Posterior cingulate gyrus (tissue), 11 donors: ENCODE measurements at places on chromosomes 6 and 20.

- DNase-seq = no peak
Measured at GRCh38 chr6:126376682-126377081, 36.8 kb downstream of the CENPW start.

- no peak for DNase-seq
Measured at GRCh38 chr6:100269189-100269588, 195.5 kb downstream of the SIM1 start.

GRCh38 chr6:95819939-95820338 is 195.8 kb upstream of the FUT9 start:
- no peak for DNase-seq

- no peak for DNase-seq
Measured at GRCh38 chr6:88992741-88993552, 29.5 kb upstream of the RNGTT start.

- DNase-seq = no peak
Measured at GRCh38 chr20:36113566-36114250, 40.8 kb upstream of the EPB41L1 start.

- DNase-seq = no peak
Measured at GRCh38 chr6:169254456-169255316, 1.0 kb upstream of the THBS2 start.

GRCh38 chr6:150352321-150353296 is 16.2 kb upstream of the IYD start:
- no peak for DNase-seq

DNA sequence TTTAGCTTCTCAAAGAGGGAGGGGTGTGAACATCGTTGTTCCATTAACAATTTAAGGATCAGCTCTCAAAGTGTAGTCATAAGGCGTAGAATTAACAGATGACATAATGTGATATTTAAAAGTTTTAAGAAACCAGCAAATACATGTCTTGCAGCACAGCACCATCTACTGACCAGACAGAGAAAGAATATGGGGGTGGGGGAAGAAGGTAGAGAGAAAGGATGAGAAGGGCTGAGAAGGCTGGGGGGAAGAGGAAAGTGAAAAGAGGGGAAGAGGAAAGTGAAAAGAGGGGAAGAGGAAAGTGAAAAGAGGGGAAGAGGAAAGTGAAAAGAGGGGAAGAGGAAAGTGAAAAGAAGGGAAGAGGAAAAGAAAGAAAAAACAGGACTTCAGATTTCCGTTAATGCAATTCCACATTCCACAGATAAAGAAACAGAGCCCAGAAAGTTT is 80.9 kb downstream of the HAO1 start:
- no peak for DNase-seq

DNA sequence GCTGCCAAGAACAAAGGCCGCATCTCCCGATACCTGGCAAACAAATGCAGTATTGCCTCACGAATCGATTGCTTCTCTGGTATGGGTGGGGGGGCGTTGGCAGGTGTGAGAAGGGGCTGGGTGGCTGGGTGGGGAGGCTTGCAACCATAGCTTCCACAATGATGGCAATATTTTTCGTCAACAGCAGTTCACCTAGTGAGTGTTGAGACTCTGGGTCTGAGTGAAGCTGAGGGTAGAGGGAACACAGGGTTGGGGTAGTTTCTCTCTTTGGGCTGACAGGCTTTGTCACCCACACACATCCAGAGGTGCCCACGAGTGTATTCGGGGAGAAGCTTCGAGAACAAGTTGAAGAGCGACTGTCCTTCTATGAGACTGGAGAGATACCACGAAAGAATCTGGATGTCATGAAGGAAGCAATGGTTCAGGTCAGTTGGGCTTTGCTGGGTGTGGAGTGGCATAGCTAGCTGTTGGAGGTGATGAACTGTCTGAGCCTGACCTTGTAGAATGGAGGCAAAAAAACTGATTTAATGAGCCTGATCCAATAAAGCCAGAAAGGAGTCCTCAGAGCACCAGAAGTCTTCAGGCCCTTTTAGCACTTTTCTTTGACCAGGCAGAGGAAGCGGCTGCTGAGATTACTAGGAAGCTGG is 4.2 kb downstream of the NOP56 start:
- DNase-seq = no peak

DNA sequence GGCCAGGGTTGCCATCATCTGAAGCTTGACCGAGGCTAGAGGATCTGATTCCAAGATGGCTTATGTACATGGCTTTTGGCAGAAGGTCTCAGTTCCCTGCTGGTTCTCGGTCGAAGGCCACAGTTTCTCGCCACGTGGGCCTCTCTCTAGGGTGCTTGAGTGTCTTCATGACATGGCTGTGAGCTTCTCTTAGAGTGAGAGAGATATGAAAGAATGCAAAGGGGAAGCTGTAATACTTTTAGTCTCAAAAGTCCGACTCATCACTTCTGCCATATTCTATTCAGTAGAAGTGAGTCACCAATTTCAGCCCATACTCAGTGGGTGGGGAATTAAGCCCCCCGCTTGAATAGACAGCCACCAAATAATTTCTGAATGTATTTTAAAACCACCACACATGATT is 94.2 kb downstream of the UTRN start:
- DNase-seq = no peak

DNA sequence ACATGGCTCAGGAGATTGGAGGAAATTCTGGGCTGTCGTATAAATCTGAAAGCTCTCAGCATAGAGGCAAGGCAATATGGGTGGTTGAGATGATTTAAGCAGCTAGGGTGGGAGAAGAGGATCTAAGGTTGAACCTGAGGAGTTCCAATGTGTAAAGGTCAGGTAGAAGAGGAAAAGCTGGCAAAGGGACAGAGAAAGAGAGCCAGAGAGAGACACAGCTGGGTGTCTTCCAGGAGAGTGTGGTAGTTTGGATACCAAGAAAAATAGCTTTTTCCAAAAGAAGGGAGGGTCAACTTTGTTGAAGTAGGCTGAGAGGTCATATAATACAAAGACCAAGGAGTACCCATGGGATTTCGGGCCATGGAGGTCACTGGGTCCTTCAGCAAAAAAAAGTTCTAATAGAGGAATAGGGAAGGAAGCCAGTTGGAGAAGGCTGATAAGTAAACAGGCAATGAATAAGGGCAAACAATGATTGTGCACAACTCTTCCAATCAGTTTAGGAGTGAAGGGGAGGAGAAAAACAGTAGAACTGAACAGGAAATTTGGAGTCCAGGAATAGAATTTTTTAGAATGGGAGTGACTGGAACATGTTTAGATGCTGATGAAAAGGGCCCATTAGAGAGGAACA is 135.1 kb downstream of the QRSL1 start:
- DNase-seq = no peak

- DNase-seq = no peak
Measured at GRCh38 chr6:165486183-165487137, 176.6 kb downstream of the PDE10A start.

DNA sequence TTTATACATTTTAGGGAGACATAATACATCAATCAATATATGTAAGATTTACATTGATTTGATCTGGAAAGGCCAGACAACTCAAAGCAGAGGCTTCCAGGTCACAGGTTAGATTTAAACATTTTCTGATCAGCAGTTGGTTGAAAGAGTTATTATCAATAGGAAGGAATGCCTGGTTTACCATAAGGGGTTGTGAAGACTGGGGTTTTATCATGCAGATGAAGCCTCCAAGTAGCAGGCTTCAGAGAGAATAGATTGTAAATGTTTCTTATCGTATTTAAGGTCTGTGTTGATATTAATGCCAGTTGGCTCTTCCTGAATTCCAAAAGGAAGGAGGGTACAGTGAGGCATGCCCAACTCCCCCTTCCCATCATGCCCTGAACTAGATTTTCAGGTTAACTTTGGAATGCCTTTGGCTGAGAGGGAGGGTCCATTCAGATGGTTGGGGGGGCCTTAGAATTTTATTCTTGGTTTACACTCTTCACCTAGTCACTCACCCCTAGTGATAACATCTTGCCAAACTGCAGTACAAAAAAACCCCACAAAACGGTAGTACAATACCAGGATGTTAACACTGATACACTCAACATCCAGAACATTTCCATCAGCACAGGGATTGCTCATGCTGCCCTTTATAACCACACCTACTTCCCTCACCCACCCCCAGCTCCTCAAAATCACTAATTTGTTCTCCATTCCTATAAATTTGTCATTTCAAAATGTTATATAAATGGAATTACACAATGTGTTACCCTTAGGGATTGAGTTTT is 259.6 kb upstream of the PLN start:
- DNase-seq = no peak

DNA sequence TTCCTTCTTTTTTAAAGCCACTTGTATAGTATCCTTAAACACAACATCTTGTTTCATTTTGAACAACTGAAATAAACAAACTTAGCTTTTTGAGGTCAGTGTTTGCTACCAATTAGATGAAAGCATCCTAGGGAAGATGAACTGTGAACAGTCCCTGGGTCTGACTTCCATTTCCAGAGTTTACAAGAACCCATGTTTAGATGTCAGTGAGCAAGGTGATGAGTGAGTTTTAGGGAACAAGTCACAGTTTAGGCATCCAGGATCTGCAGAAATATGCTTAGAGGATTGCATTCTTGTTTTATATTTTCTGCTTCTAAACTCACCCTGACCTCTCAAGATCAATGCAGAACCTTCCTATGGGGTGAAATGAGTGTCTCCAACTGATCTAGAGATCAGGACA is 3.0 kb downstream of the ZC2HC1B start:
- no peak for DNase-seq

DNA sequence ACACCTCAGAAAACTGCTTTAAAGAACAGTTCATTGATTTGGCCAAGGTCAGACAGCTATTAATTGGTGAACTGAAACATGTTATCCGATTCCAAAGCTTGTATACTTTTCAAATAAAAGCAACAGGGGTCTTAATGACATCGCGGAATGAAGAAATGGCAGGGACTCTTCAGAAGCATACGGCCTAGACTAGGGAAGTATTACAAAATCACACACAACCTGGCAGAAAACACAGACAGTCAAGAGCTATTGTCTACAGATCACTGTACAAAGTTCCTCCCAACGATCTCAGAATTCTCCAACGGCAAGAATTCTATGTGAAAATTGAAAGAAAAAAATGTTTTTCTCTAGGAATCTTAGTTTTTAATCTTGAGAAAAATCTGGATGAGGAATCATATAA is 105.5 kb downstream of the PTPRK start:
- no peak for DNase-seq

DNA sequence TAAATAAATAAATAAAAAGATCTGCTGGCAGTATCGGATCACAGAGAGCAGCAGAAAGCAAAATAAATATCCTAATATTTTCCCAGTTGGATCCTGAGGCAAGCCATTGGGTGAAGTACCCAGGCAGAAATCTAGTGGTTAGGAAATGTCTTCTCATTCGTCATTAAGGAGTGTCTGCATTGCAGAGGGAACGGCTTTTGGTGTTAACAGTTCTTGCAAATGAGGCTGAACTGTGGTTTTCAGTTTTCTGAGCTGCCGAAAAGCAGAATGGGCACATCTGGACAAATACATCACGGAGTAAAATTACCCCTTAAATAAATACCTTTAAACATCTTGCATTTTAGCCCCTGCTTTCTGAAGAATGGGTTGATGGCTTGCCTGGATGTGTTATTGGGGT is 82.3 kb upstream of the MPC1 start:
- DNase-seq = no peak

DNA sequence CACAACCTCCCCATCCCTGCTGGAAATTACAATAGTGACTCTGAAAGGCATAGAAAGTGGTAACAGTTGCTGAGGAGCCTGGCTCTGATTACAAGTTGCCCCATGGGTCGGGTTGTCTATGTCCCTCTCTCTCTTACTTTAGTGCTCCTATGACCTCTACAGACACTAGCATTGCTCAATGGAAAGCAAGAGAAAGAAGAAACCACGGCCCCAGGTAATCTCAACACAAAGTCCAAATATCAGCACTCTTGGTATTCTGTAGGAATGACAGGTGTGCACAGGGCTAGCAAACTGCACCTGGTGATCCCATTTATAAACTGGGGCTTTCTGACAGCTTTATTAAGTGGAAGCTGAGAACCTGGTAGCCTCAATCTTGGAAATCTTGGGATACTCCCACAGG is 80.4 kb upstream of the EMILIN3 start:
- no peak for DNase-seq

DNA sequence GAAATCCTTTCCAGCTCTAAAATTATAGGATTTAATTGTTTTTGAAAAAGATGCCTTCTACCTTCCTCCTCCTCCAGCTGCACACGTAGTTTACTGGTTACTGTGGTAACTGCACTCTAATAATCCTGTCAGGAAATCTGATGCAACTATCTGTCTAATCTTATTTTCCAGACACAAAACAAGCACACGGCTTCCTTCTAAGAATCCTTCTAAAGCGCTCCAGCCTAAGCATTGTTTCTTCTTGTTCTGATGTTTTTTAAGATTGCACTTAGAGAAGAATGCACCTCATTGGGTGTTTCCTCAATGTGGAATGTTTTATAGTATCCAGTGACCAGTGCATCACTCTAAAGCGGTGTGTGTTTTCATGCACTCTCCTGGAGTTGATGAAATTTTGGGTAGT is 63.6 kb downstream of the CARMIL1 start:
- DNase-seq = no peak

- no peak for DNase-seq
Measured at GRCh38 chr6:34052918-34053608, 92.8 kb downstream of the GRM4 start.

- DNase-seq = no peak
Measured at GRCh38 chr6:110517601-110518281, 41.3 kb upstream of the SLC22A16 start.

DNA sequence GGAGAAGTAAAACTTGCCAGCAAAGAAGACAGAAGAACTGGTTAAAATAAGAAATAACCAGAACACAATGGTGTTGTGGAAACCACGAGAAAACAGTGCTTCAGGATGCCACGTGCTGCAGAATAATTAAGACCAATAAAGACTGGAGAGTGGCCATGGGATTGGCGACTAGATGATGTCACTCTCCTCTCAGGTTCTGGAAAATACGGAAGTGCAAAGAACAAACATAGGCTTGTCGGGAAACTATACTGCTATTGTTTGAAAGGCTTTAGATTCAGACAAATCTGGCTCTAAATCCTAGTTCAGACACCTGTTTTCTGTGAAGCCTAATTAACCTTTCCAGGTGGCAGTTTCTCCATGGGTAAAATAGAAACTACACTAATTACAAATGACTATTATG is 138.4 kb upstream of the STXBP5 start:
- DNase-seq = no peak
